ENCODE measurements at places on chromosomes 5 and 9. TPM values are rescaled to one million over a fixed set of nuclear protein-coding genes. Genes with fewer than 3 reads are reported as not detected.

DNA sequence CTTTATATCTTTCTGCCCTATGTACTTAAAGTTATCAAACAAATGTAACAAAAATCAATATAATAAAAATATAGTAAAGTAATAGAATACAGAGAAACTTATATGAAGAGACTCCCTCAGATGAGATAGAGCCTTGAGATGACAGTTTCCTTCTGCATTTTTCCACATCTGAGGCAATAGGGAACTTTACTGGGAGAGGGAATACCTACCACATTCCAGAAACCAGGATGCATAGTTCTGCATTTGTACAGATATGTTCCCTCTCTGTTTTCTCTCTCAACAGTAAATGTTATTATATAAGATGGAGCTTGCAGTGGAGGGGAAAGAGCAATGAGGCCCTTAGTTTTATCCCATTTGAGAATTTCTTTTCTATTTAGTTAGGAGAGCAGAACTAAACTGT is 109.6 kb upstream of the KCNN2 start:
- no peak for DNase-seq

DNA sequence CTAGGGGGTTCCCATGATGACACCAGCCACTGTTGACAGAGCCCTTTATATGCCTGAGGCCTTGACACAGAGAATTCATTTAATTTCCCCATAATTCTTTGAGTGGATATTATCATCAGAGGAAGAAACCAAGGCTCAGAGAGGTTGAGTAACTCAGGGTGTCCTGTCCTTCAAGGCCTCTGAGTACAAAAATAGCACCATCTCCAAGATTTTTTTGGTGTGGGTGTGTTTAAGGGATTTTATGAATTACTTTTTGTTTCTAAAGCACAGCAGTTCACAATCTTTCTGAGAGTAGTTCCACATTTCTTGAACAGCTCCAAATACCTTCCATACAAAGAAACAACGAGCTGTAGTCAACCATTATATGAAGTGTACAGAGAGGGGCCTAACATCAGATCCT is 6.2 kb upstream of the GSN start:
- DNase-seq = no peak

DNA sequence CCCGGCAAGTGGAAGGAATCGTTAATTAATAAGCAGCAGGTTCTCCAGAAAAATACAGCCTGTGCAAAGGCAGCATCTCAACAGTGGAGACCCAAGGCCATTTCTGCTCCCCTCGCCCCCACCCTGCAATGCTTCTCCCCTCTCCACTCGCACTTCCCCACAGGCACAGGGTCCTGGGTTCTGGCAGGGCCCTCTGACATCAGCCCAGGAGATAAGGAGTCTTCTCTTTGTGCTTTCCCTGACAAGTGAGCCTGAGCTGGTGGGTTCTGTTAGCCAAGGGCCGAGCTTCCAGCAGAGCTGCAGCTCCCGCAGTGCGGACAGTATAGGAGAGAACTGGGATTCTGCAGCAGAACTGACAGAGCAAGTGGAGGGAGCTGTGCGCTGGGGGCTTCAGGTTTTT is 257.5 kb downstream of the NSG2 start:
- DNase-seq = no peak

DNA sequence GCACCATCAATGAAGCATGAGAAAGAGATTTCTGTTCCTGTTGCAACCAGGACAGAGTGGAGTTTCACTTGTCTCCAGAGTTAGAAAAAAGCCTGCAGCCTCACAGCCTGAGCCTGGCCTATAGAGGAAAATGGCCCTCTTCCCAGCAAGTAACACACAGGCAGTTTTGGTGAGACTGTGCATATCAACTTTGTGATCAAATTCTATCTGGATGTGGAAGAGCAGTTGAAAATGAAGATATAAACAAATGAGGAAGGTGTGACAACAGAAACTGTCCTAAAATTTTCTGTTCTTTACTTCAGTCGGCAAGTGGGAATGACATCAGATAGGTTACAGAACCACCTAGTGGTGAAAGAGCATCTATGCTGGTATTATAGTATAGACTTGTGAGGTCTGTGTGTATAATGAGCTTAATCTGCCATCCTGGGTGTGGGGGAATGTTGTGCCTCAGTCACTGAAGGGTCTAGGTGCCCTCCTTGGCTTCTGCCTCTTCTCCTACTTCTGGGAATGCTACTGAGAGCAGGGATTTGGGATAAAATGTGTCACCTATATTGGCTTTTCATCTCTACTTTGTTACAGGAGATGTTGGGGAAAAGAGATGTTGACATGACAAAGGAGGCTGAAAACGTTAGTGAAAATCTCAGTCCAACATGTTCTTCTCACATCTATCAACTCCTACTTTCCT is 28.2 kb downstream of the YIPF5 start:
- DNase-seq = peak; percentile 23

GRCh38 chr9:118961857-118962256 is 407.4 kb downstream of the BRINP1 start:
- DNase-seq = no peak

DNA sequence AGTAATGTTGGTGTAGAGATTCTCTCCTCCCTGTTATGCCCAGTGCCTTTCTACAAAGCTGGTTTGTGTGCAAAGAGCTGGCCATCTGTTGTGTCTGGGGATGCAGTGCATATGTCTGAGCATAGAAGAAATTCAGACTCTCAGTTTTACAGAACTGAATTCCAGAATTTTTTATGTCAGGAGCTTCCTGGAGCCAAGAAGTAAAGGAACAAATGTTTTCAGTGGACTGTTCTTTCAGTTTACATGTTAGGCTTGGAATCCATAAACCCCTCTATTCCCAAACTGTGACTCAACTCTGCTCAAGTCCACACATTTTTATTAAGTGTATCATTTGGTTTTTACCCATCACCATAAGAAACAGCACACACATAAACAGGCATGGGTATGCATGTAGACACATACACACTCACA is 366.0 kb downstream of the BRINP1 start:
- DNase-seq = no peak

DNA sequence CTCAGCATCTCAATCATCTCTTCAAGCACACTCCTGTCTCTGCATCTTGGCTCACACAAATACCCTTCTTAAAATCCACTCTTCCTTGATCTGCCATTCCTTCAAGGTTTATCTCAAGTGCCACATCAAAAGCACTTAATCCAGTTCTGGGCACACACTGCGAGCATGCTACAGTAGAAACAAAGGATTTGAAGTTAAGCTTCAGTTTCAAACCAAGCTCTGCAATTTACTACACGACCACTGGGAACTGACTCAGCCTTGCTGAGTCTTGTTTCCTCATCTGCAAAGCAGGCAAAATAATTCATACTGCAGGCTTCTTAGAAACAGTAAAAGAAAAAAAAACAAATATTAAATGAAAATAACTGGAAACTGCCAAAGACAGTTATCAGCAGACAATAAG is 50.5 kb upstream of the CTNNAL1 start:
- no peak for DNase-seq

- no peak for DNase-seq
Measured at GRCh38 chr9:95057101-95057500, 260.4 kb downstream of the FANCC start.

DNA sequence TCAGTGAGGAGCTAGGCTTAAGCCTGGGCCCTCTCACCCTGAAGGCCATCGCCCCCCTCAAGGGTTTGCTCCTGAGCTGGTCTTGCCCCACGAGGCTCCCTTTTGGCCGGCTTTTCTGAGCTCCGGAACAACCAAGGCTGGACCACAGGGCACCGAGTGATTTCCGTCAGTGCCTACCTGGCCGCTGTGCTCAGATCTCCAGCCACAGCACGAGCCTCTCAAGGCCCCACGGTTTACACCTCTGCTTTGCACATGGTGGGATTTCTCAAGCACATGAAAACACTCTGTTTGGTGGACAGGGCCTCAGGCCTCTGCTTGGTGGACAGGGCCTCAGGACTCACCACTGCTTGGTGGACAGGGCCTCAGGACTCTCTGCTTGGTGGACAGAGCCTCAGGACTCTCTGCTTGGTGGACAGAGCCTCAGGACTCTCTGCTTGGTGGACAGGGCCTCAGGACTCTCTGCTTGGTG is 15.8 kb downstream of the CLPTM1L start:
- no peak for DNase-seq

DNA sequence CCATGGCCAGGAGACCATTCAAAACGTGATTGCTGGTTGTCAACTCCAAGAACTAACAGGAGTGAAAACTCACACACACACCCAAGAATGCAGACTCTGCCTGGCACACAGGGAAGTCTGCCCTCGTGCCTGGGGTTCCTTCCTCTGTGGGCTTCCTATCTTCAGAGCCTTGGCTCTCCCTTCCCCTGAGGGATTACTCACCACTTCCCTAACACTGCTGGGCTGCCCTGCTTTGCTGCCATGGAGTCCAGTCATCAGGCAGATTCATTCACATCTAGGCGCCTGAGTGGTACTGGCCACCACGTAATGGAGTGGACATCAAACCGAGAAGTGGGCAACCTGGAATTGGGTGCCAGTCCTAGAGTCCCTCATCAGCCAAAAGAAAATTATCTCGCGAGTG is 76.4 kb upstream of the PRSS3 start:
- DNase-seq = no peak

DNA sequence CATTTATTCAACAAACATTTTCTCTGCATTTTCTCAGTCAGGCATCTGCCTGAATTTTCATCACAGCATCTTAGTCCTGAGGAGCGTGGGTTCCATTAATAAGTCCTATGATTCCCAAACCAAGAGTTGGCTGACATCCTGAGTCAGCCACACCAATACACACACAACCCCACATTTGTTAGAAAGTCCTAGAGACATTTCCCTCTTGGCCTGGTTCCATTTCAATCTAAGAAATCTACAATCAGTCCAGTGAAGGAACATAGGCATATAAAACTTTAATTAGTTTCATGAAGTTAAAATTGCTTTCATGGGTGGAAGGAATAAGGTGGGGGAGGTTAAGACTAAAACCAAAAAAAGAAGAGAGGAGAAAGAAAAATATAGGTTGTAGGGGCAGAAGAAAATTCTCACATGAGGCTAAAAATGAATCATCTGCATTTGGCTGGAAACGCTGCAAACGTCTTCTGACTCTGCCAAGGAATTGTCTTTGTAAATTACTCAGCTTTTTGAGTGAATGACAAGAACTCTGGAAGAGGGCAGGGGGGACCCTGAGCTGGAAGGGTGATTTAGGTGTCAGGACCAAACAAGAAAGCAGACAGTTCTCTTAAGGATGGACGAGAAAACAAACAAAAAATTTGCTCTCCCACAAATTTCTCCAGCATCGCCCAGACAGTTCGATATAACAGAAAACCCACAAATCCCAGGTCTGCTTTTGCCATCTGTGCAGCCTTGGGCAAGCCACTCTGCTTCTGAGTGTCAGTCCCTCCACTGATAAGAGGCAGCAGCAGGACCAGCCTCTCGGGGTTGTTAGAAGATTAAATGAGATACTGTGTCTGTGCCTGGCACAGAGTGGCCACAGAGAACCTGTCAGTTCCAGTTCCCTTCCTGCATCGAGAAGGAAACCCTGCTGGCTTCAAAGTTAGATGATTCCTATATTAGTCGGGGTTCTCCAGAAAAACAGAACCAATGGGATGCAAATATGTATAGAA is 289.7 kb downstream of the CDK5RAP2 start:
- DNase-seq = no peak

The CDH6 gene
- not detected for total RNA-seq

The MCC gene
- total RNA-seq = 3.0 TPM

The NME5 gene
- total RNA-seq = 0.18 TPM

All from HepG2 (cell line).